ENCODE measurements at places on chromosomes 4 and X.

GRCh38 chr4:138494931-138495330 is 252.8 kb upstream of the SLC7A11 start:
- no peak for DNase-seq

GRCh38 chr4:107902715-107903114 is 28.6 kb upstream of the CYP2U1 start:
- DNase-seq = no peak

GRCh38 chr4:78720204-78720603 is 55.9 kb upstream of the BMP2K start:
- DNase-seq = no peak

GRCh38 chrX:117645639-117646038 is 471.0 kb downstream of the KLHL13 start:
- DNase-seq = no peak

DNA sequence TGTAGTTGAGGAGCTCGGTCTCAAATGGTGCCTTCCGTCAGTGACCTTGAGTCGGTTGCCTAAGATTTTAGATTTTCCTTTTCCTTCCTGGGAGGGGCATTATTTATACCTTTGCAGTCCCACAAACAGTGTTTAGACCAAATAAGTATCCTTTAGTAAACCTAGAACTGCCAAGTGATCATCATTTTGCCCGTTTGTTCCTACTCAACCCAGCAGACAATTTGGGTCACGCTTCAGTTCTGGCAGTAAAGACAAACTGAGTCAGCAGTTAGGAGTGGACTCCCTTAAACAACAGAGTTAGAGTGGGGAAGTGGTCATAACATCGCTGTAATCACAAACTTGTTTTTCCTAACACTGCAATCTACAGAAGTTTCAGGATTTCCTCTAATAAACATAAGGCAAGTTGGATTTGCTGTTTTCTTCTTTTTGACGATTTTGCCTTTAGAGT is 777 bp upstream of the WDFY3 start:
- DNase-seq = no peak

DNA sequence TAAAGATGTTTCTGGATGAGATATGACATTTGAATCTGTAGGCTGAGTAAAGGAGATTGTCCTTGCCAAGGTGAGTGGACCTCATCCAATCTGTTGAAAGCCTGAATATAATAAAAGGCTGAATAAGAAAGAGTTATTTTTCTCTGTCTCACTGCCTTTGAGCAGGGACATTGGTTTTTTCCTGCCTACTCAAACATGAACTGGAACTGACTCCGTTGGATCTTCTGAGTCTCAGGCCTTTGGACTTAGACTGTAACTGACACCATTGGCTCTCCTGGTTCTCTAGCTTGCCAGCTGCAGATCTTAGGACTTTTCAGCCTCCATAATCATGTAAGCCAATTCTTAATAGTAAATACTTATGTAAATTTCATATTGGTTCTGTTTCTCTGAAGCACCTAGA is 43.5 kb downstream of the PPEF2 start:
- DNase-seq = no peak
